Sciatic nerve (tissue), 2 donors: ENCODE measurements at places on chromosomes 16 and 17. TPM values are rescaled to one million over a fixed set of nuclear protein-coding genes. Genes with fewer than 3 reads are reported as not detected.
A peak's percentile ranks its signal among the peaks of the same experiment; 100 is the strongest.

SLC5A11 gene
- total RNA-seq, result not detected

DNA sequence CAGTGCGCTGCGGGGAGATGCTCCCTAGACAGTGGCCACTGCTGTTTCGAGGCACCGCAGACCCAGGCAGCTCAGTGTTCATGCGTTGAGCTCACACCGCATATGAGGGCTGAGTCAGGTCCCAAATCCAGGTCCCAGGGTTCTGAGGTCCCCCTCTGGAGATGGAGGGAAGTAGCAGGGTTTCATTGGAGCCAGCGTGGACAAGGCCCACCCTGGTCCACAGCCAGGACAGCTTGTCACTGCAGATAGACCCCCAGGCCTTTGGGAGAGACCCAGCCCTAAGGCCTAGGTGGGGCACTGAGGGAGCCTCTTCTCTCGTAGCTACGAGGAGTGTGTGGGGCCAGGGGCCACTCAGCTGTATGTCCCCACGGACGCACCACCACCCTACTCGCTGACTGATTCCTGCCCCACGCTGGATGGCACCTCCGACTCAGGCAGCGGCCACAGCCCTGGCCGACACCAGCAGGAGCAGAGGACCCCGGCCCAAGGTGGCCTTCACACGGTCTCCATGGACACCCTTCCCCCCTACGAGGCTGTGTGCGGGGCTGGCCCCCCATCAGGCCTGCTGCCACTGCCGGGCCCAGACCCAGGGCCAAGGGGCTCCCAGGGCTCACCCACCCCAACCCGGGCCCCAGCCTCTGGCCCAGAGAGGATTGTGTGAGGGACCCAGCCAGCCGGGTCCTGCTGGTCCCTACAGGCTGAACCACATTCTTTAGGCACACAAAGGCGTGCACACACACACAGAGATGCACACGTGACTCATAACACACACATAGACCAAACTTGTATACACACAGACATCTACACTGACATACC, 53.4 kb downstream of the BEAN1 start:
- DNase-seq, result peak; percentile 59

GRCh38 chr17:64356304-64356686, 34.4 kb downstream of the PECAM1 start:
- no peak for DNase-seq

DNA sequence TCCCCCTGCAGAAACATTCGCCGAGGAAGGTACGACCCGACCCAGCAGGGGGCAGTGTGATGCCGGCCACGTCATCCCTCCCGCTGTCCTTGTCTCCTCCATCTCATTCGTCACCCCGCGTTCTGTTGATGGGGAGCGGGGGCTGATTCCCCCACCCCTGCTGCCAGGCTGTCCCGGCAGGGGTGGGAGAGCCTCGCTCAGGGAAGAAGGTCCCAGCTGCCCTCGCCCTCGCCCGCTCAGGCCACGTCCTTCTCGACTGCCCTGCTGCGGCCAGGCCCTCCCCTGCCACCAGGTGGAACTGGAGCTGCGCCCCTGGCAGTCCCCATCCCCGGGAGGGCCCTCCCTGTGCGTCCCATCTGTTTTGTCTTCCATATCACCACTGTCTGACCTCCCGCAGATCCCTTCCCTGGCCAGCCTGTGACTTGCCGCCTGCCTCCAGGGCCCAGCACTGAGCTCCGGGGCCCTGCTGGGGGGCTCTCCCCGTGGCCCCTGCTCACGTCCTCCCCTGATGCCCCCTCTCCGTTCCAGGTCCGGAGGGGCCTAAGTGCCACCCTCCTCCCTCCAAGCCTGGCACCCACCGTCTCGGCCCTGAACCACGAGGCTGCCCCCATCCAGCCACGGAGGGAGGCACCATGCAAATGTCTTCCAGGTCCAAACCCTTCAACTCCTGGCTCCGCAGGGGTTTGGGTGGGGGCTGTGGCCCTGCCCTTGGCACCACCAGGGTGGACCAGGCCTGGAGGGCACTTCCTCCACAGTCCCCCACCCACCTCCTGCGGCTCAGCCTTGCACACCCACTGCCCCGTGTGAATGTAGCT, 20.6 kb downstream of the ADAM11 start:
- DNase-seq, result peak; percentile 85

ABCA9 gene
- total RNA-seq, result 118 TPM

- DNase-seq, result no peak
These were observed 73.2 kb upstream of the CIBAR2 start for GRCh38 chr16:85185303-85186100.

DNA sequence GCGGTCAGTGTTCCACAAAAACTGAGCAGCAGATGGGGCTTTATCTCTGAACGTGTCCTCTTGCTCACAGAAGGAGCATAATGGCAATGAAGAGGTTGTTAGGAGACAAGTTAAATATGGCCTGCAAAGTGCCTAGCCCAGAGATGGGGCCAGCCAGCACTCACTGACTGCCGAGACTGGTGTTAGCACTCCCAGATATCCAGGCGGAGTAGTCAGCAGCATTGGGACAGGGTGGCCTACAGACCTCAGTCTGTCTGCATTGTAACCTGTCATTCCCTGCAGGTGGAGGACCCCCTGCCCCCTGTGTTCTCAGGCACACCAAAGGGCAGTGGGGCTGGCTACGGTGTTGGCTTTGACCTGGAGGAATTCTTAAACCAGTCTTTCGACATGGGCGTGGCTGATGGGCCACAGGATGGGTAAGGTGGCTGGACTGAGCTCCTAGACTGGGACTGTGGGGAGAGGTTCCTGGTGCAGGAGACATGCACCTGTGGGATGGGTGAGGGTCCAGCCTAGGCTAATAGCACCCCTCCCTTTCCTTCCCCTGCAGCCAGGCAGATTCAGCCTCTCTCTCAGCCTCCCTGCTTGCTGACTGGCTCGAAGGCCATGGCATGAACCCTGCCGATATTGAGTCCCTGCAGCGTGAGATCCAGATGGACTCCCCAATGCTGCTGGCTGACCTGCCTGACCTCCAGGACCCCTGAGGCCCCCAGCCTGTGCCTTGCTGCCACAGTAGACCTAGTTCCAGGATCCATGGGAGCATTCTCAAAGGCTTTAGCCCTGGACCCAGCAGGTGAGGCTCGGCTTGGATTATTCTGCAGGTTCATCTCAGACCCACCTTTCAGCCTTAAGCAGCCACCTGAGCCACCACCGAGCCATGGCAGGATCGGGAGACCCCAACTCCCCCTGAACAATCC, 4.2 kb downstream of the MFAP4 start:
- DNase-seq, result peak; percentile 55

UBFD1 gene
- 38.2 TPM for total RNA-seq

PIK3R5 gene
- total RNA-seq, result 15.1 TPM

BEAN1 gene
- total RNA-seq, result 1.8 TPM

ABCA3 gene
- 39.0 TPM for total RNA-seq

- no peak for DNase-seq
These were observed 1.7 kb downstream of the PRKAR1A start for GRCh38 chr17:68513932-68514331.

GRCh38 chr17:2755891-2756724, 6.7 kb upstream of the CCDC92B start:
- DNase-seq, result no peak

DNA sequence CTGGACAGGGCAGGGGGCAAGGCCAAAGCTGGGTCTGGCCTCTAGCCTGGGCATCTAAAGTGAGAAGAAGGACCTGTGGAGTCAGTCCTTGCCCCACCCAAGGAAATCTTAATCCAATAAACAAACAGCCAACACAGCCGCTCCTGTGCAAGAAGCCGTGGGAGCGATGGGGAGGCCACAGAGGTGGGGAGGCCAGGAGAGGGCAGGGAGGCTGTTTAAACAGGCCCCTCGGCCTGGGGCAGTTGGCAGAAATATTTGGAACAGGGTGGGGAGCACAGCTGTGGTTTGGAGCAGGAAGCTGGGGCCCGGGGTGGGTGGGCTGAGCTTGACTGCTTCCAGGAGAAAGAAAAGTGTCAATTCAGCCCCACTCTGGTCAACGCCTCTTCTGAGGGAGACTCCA, 5.3 kb downstream of the ZNF385C start:
- no peak for DNase-seq

GRCh38 chr17:45020354-45021138, 30.9 kb downstream of the DCAKD start:
- DNase-seq, result peak; percentile 70

SLC47A2 gene
- not detected for total RNA-seq

DNA sequence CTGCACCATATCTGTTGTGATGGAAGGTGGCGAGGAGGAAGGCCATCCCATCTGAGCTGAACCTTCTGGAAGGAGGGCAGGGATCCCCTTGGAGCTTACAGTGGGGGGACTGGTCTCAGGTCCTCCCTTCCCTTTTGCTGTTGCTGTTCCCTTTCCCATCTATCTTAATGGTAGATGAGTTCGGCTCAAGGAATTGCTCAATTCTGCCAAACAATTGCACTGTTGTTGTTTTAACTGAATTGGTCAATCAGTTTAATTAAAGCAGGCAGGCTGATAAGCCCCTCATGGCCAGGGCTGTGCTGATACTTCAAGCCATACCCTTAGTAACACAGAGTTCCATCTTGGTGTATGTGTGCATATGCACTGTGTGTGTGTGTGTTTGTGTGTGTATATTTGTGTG, 220.4 kb upstream of the FOXF1 start:
- no peak for DNase-seq

DNA sequence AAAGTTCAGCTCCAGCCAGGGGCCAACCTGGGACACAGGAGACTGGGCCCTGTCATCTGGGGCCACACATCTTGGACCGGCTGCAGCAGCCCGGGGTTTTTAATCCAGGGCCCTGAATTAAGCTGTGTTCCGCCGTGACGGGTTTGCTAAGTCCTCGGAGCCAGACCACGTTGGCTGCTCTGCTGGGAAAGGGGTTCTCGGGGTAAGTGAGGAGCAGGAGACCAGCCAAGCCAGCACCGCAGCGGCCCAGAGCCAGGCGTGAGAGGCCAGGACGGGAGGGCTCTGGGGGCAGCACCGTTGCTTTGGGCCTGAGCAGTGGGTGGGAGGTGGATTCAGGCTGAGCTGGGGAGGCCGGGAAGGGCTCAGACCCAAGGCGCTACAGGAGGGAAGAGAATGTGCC, 31.3 kb upstream of the CBX4 start:
- no peak for DNase-seq

GRCh38 chr16:3988824-3989223, 108.3 kb upstream of the CREBBP start:
- no peak for DNase-seq

KRT40 gene
- total RNA-seq, result not detected

P2RX1 gene
- total RNA-seq, result 7.3 TPM
